ENCODE measurements at places on chromosomes 1 and 21.

DNA sequence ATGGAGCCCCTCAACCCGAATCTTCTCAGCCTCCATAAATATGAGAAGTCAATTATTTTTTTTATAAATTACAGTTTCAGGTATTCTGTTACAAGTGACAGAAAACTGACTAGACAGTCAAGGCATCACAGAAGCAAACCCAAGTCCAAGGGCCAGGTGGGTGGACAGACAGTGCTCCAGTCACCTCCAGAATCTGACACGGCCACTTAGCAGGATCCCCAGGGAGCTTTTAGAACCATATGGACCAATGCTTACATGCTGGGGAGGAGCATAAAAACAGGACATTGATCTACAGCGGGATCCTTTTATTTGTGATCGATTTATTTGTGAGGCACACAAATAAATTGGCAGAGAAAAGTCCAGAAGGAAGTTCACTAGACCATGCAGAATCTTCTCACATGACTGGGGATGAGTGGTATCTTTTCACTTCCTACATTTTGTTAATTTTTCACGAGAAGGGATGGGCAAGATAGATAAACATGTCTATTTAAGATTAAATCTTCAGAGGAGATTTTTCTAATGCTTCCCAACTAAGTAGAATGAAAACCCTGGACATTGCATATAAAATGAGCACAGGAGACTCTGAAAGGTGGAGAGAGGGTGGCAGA, 15.0 kb downstream of the ZNF496 start:
- DNase-seq, result no peak

DNA sequence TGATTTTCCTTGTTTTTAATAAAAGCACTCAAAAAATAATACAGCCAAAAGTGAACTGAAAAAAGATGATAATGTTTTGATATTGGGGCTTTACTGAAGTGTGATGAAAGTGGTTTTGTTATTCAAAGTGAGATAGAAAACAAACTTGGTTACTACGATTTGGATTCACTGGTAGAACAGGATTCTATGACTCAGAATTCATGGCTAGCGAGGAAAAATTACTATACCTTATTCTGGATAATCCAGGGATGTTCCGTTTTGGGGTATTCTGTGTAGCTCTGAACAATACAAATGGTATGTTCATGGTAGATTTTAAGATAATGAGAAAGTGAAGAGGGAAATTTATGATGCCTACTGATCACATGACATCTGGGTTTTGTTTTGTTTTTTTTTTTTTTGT, 117.7 kb downstream of the NRDC start:
- DNase-seq, result no peak

- no peak for DNase-seq
These were observed 135.4 kb upstream of the TNR start for GRCh38 chr1:175878775-175879174.

- DNase-seq, result no peak
These were observed 95.1 kb downstream of the LIPI start for GRCh38 chr21:14115646-14116045.

DNA sequence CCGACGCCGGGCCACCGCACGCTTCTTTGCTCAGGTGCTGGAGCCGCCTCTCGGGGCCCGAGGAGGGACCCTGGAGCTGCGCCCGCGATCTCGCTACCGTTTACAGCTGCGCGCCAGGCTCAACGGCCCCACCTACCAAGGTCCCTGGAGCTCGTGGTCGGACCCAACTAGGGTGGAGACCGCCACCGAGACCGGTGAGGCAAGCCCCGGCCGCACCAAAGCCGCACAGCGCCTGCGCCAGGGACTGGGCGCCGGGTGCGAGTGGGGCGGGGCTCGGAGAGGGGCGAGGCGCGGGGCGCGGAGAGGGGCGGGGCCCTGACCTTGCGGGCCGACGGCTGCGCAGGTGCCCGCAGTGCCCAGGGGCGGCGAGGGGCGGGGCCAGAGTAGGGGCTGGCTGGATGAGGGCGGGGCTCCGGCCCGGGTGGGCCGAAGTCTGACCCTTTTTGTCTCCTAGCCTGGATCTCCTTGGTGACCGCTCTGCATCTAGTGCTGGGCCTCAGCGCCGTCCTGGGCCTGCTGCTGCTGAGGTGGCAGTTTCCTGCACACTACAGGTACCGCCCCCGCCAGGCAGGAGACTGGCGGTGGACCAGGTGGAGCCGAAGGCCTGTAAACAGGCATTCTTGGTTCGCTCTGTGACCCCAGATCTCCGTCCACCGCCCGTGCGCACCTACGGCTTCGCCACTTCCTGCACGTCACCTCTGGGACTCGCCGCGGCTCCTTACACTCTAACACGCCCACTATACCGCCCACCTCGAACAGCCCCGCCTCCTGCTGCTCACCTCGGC, 9.8 kb upstream of the CDC20 start:
- peak; percentile 20 for DNase-seq

- DNase-seq, result no peak
These were observed 162.5 kb upstream of the SGIP1 start for GRCh38 chr1:66371233-66372005.

DNA sequence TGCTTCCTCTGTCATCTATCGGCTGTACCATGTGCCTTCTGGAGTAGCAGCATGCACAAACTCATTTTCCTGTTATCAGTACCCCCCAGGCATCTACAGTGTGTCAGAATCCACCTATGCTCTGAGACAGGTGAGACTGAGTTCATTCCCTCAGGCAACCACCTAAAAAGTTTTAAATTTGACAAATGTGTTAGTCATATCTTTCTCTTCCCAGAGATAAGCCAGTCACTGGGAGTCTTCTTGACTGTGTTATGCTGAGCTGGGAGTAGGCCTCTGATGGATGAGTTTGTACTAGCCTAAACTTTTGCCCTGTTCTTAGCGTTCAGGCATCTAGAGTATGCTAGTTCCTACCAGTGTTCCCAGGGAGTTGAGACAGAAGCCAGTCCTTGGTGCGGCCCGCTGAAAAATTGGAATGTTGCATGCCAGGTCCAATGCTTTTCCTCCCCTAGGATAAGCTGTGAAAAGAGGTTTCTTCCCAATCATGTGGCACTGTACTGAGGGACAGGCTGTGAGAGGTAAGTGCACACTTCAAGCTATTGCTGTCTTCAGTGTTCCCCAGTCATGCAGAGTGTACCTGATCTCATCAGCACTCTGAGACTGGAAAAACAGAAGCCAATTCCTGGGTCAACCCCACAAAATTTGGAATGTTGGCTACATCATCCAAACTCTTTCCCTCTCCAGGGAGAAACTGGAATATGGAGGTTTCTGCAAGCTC, 1202.3 kb downstream of the NCAM2 start:
- DNase-seq, result no peak

DNA sequence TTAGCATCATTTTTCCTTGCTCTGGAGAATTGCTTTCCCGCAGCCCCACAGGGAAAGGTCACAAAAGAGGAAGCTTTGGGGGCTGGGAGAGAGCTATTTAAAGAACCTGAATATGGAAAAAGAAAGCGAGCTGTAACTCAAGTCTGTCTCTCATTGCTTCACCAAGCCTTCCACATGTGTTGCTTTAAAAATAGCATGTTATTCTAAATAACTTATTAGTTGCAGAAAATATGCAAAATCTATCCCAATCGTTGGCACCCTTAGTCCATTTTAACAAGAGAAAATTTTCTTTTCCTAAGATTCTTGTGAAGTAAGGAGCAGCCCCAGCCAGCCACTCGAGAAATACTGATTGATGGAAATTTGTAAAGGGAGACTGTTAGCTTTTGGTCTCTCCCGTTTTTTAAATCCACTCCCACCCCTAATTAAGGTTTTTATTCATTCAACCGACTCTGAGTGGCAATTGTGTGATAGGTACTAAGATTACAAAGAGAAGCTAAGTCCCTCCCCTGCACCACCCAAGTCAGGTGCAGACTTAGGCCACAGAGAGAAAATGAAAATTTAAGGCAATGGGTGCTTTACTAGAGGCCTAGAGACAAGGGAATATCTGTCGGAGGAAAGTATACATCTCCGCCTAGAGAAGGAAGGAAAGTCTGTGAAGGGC, 802 bp downstream of the CYP4X1 start:
- no peak for DNase-seq

- no peak for DNase-seq
These were observed 85.1 kb upstream of the LMO4 start for GRCh38 chr1:87243573-87243972.

DNA sequence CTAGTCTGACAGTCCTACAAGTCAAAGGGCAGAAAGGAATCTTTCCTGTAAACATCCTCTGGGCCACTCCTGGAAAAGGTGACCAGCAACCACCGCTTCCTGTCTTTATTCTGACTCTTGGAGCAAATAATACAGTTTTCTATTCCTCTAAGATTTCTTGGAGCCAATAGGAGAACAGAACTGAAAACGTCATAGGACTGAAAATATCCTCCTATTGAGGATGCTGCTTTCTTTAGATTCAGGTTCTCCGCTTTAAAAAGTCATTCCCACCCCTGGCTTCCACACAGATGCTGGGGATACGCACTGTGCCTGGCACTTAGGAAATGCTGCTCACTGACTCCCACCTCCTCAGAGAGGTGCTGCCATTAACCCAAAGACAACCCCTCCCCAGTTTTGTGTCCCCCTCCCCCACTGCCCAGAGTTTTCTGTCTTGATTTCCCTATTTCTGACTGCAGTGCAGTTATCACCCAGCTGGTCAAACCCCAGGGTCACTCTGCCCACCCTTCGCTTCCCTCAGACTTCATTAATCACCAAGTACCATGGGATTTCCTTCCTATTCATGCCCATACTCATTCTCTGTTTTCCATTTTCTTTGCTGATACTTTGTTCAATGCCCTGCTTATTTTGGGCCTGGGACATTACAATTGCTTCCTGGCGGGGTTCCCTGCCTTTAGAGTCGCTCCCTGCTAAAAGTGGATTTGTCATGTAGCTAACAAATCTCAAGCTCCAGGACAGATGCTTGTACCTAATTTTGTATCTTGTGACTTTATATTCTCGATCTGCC, 82.1 kb upstream of the ARHGAP29 start:
- no peak for DNase-seq

GRCh38 chr1:201125019-201125418, 2.0 kb downstream of the ASCL5 start:
- DNase-seq, result no peak

GRCh38 chr1:17946434-17946833, 161.2 kb upstream of the IGSF21 start:
- no peak for DNase-seq

DNA sequence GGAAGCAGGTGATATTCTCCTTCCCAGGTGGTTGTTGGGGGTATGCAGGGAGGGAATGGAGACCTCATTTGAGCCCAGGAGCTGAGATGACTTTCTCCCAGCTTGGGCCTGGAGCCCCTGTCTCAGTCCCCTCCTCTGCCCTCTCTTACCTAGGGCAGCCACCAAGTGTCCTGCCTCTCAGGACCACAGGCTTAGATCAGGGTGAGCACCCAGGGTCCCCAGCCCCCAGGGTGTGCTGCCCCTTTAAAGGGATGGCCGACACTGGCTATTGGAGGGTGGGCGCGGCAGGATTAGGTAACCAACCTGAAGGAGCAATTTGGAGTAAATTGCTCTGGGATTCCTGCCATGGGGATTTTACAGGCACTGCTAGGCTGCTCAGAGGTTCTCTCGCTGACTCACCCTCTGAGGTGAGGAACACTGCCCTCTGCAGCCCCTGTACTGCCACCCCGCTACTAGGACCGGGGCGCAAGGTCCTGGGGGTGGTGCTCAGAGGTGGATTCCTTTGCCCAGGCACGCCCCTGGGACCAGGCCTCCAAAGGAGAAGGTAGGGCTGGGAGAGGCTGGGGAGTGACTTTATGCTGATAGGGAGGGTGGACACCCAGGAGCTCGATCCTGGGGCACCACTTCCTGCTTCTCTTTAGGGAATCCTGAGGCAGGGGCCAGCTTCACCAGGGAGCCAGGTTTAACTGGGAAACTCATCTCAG, 1.5 kb downstream of the RPS6KA1 start:
- DNase-seq, result no peak

- DNase-seq, result no peak
These were observed 245.4 kb upstream of the POU3F1 start for GRCh38 chr1:38291906-38292521.

- DNase-seq, result no peak
These were observed 213.0 kb downstream of the BRINP2 start for GRCh38 chr1:177383715-177384114.

DNA sequence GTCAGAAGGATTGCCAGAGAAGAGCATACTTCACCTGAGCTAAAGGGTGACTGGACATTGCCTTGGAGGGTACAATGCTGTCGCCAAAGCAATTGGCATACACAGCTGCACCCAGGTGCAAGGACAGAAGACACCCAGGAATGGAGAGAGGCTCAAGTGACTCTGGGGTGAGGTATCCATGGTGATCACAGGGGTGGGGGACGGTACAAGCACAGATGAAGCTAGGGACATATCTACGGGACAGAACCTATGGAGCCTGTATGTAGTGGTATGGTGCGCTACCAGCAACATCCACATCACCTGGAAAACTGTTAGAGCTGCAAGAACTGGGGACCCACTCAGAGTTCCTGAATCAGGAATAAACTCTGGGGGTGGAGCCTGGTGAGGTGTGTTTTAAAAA, 286.1 kb downstream of the PCP4 start:
- DNase-seq, result no peak

GRCh38 chr1:41830726-41831125, 88.0 kb downstream of the HIVEP3 start:
- no peak for DNase-seq

DNA sequence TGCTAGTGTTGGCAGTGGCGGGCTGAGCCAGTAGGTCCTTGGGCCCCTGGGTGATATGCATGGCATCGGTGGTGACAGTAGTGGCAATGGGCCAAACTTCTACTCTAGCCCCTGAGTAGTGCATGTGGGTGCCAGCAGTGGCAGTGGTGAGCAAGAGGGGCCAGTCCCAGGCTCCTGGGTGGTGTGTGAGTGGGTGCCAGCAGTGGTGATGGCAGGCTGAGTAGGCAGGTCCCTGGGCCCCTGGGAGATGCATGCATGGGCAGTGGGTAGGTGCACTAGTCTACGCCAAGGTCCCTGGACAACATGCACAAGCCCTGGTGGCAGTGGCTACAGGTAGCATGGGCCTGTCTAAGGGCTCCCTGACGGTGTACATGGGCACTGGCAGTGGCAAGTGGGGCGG, 24.6 kb upstream of the TTC22 start:
- DNase-seq, result no peak

- no peak for DNase-seq
These were observed 241.7 kb downstream of the USH2A start for GRCh38 chr1:216181590-216181989.

DNA sequence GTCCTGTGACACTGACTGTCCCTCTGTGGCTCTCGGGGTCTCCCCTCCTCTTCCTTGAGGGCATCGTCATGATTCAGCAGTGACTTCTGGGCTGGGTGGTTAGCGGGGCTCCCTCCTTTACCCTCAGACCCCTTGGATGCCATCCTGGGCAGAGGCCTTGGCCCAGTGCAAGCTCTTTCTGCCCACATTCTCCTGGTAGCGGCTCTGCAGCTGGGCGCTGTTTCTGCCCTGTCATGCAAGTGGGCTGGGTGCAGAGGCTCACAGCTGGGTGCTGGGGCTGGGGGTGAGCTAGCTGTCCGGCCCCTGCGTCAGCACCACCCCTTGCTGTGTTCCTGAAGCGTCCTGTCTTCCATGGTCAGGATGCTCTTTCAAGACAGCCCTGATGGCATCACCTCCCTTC, 158.5 kb downstream of the PCBP3 start:
- DNase-seq, result no peak

GRCh38 chr21:39483917-39484316, 32.1 kb downstream of the SH3BGR start:
- DNase-seq, result no peak
